ENCODE measurements at places on chromosomes 2 and 18. TPM values are rescaled to one million over a fixed set of nuclear protein-coding genes. Genes with fewer than 3 reads are reported as not detected.

LGALSL gene
- 15.8 TPM for total RNA-seq

LINC00305 gene
- not detected for total RNA-seq

SERPINB13 gene
- total RNA-seq: not detected

MALT1 gene
- 28.8 TPM for total RNA-seq

TMEFF2 gene
- not detected for total RNA-seq

DNER gene
- total RNA-seq: 3.3 TPM

CMPK2 gene
- total RNA-seq: 5.3 TPM

RFTN2 gene
- 18.9 TPM for total RNA-seq

REG3A gene
- 8.3 TPM for total RNA-seq

POTEJ gene
- not detected for total RNA-seq

HMSD gene
- total RNA-seq: not detected

SCYGR4 gene
- not detected for total RNA-seq

AMMECR1L gene
- 6.6 TPM for total RNA-seq

DSEL gene
- total RNA-seq: 38.5 TPM

MXD1 gene
- 28.4 TPM for total RNA-seq

GPR17 gene
- total RNA-seq: not detected

EVA1A gene
- total RNA-seq: not detected

KIAA1328 gene
- total RNA-seq: 22.7 TPM

CIDEA gene
- not detected for total RNA-seq

TSPYL6 gene
- 0.14 TPM for total RNA-seq

FIGN gene
- 21.2 TPM for total RNA-seq

USP37 gene
- total RNA-seq: 18.6 TPM

CYP27C1 gene
- not detected for total RNA-seq

ALK gene
- not detected for total RNA-seq

PARD6G gene
- 4.8 TPM for total RNA-seq

All from thoracic aorta (tissue), 2 donors.